ENCODE measurements at places on chromosomes 6 and 20. TPM values are rescaled to one million over a fixed set of nuclear protein-coding genes. Genes with fewer than 3 reads are reported as not detected.

CLVS2 gene
- total RNA-seq = 0.17 TPM

SLC32A1 gene
- total RNA-seq = not detected

SIGLEC1 gene
- 4.0 TPM for total RNA-seq

GGTLC1 gene
- not detected for total RNA-seq

PTK6 gene
- total RNA-seq = not detected

DNMT3B gene
- total RNA-seq = 0.16 TPM

SYNCRIP gene
- 105 TPM for total RNA-seq

SMLR1 gene
- not detected for total RNA-seq

FOXP4 gene
- 8.3 TPM for total RNA-seq

ACOT8 gene
- total RNA-seq = 20.3 TPM

EYS gene
- total RNA-seq = not detected

BEND6 gene
- total RNA-seq = 0.30 TPM

MLN gene
- not detected for total RNA-seq

OR2H1 gene
- total RNA-seq = not detected

DNA sequence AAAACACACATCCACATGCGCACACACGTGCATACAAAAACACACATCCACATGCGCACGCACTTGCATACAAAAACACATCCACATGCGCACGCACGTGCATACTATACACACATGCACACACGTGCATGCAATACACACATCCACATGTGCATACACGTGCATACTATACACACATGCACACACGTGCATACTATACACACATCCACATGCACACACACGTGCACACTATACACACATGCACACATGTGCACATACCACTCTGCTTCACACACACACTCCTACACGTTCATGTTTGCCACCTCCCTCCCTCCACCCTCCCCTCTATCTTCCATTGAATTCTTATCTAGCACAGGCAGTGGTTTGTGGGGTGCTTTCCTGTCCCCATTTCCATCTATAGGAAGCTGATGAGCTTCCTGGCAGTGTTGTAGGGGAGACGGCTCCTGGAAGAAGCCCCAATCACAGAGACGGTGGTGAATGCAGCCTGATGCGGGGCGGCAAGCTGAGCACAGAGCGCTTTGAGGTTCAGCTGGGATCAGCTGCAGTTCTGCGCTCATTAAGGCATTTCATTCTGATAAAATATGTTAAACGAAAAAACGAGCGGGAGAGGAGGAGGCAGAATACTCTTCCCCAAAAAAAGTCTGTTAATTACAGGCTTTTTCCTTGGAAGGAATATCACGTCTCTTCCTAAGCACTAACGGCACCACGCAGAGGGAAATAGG, 287.7 kb downstream of the TAF4 start:
- DNase-seq = peak; percentile 15

GRCh38 chr6:37285861-37286311, 27.9 kb upstream of the TMEM217 start:
- no peak for DNase-seq

DNA sequence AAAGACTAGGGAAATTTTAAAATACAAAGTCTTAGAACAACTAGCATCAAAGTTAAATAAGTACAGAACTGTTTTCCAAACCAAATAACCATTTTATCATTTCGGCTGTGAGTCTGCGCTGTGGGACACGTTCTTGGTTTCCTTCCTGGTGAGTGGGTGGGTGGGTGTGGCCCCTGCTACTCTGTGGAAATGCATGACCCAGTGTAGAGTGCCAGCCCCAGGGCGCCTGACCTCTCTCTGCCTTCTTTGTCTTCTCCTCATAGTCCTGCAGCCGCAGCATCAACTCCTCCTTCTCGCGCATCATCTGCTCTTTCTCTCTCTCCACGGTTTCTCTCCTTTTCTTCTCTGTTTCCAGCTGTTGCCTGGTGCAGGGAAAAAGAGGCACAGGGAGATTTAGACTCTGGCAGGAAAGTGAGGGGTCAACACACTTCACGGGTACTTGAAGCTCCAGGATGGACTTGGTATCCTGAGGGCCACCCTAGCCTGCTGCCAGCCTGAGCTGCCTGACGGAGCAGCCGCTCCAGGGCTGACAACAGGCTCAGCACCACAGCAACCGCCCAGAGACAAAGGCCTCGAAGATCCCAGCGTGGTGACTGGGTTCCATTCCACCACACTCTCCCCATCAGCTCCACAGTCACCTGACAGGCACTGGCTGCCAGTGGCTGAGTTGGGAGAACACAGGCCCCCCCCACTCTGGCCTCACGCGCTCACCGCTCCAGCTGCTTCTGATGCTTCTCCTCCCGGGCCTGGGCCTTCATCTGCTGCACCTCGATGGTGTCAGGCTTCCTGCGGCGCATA, 48.4 kb downstream of the EZR start:
- no peak for DNase-seq

- DNase-seq = no peak
Observed at GRCh38 chr6:10381133-10381829, 33.6 kb downstream of the TFAP2A start.

DNA sequence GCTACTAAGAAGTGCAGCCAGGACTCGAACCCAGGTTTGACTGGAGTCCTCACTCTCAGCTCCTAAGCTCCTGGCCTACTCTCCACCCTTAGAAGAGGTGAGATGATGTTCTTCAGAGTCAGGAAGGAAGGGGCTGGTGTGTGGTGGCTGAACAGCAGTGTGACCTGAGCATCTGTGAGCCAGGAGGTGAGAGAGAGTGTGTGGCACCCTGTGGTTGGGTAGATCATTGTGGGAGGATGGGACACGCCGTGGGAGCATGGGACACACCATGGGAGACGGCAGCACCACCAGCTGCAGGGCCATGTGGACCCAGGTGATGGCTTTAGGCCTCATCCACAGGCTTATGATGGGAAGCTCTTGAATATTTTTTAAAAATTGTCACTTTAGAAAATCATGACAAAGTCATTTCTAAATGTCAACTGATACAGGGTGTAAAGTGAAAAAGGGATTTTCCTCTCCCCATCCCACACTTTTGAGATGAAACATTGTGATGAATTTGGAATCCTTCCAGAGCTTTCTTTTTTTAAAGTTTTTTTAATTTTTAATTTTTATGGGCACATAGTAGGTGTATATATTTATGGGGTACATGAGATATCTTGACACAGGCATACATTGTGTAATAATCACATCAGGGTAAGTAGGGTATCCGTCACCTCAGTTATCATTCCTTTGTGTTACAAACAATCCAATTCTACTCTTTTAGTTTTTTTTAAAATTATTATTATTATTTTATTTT, 31.6 kb downstream of the SRC start:
- no peak for DNase-seq

- no peak for DNase-seq
Observed at GRCh38 chr6:31004794-31005193, 5.5 kb upstream of the MUC22 start.

DNA sequence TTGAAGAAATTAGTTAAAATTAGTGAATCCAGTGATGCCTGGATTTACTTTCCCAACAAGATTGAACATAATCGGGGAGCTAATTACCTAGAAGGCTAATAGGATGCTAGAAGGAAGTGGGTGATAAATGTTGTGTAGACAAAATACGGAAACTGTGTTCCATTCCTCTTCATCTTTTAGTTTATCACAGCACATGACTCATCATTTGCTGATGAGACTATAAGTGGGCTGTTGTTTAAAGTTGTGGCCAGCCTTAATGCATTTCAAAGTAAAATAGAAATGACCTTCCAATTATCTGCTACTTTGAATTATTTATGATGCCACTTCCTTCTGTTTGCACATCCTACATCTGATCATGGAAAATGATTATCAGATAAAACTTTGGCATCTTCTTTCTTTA, 43.4 kb downstream of the OGFRL1 start:
- DNase-seq = no peak

DNA sequence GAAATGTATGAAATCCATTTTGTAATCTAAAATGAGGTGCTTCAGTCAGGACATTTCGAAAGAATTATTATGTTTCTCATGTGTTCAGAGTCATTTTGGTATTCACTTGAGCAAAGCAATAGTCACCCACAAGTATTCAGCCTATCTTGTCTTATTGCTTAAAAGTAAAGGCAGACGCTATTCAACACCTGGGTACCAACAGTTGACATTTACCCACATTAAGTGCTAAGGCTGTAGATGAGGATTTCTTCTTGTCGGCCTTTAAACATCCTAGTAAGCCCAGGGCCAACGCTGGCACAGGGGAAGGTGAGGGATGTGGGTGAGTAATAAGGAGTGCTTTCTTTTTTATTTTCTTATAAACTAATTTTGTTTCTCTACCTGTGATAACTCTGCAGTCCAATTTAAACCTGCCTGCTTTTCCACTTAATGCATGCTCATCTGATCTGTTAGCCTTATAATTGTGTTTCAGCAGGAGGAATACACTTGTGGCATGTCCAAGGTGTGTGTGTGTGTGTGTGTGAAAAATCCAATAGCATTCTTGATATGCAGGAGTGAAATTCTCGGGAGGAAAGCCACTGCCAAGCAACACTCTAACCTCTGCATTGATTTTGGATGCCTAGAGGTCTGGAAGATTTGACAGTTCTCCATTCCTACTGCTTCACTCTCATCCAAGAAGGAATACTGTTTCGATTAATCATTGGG, 252.0 kb downstream of the SOX4 start:
- no peak for DNase-seq

DNA sequence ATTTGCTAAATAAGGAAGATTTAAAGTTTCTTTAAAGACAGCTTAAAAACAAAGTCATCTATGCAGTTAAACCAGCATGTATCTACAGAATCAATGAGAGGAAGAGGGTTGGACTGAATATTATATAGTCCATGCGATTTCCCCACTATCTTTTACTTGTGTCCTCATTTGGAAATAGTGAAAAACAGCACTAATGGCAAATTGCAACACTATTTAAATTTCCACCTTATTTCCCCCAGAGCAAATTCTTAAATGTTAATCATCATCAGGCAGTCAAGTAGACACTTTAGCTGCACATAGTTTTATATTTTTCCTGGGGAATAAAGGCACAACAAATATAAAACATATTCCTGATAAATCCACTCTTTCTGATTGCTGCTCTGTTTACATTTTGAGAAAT, 114.6 kb downstream of the LCA5 start:
- DNase-seq = no peak

DNA sequence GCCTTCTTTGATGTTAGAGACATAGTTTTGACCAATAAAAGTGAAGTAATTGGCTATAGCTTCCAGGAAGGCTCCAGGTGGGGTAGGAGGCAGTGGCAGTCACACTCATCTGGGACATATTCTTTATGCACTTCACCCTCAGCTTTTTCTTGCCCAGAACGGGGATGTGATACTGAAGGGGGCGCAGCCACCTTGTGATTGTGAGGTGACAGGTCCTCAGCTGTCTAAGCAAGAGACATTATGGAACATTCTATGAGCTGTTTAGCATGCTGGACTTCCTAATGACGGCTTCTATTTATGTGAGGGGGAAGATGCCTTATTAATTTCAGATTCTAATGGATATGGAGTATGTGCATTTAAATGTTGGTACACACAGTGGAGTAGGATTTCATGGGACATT, 151.3 kb upstream of the ZFP64 start:
- no peak for DNase-seq

DNA sequence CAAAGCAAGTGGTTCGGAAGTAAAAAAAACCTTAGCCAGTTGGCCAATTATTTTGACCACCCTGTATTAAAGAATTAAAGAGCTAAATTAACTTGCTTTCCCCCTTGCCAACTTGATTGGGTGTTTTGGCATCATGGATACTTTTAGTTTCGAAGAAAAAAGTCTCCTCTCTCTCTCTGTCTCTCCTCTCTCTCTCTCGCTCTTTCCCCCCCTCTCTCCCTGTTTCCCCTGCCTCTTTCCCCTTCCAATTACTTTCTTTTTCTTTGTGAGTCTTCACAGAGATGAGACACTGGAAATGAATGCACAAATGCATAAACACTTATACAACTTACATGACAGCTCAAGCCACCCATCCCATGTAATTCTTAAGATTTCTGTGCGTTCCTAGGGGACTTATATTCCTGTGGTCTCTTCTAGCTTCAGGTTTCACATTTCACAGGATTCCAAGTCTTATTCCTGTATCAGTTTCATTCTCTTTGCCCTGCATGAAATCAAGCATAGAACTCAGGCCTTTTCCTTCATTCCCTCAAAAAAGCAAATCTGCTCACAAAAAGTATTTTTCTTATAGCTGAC, 32.9 kb upstream of the EYA4 start:
- no peak for DNase-seq

- DNase-seq = no peak
Observed at GRCh38 chr6:167706313-167707109, 120.2 kb upstream of the AFDN start.

DNA sequence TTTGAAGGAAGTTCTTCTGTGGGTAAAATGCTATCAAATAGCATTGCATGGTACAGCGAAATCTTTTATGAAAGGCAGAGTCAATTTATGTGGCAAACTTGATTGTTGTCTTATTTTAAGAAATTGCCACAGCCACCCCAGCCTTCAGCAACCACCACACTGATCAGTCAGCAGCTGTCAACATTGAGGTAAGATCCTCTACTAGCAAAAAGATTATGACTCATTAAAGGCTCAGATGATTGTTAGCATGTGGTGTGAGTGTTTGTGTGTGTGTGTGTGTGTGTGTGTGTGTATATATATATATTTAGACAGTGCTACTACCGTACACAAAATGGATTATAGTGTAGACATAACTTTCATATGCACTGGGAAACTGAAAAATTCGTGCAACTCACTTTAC, 27.8 kb downstream of the LRRN4 start:
- DNase-seq = no peak

DNA sequence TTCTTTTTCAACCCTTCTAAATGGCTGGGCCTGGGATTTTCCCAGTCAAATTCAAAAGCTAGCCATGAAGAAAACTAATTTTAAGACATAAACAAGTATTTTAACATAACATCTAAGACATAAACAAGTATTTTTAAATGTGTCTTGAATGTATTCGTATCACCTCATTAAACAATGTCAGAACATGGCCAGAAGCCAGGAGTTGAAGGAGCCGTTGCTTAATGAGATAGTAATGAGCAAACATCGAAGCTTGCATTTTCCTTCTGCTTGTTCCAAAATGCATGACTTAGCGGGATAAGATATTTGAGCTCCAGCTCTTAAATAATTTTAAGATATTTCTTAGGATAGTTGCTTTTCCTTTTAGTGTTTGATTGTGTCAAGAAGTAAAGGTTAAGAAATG, 4.2 kb upstream of the RNF182 start:
- DNase-seq = no peak

GRCh38 chr6:13407709-13408695, 79.4 kb downstream of the GFOD1 start:
- DNase-seq = no peak

GRCh38 chr6:13303668-13304017, 24.7 kb downstream of the TBC1D7 start:
- DNase-seq = peak; percentile 89

DNA sequence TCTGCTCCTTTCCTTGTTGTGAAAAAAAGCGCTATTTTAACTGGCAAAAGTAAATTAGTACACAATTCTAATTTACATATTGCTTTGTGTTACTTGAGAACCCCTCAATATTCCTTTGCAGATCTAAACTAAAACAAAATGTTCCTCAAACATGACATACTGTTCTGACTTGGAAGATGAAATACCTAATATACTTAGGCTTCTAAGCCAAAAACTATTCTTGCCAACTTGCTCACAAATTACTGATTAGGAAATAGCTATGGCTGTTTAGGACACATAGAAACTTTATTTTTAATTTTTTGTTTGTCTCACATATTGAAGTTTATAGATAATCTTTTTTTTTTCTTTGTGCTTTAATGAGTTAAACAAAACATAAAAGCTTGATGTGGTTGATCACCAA, 542.2 kb downstream of the GRIK2 start:
- DNase-seq = no peak

GRCh38 chr6:14365393-14365792, 247.8 kb downstream of the CD83 start:
- DNase-seq = no peak

GRCh38 chr6:33809594-33809993, 5.8 kb upstream of the MLN start:
- no peak for DNase-seq

All from psoas muscle (tissue), 8 donors.